ENCODE measurements at places on chromosomes 7 and 10. TPM values are rescaled to one million over a fixed set of nuclear protein-coding genes. Genes with fewer than 3 reads are reported as not detected.

GRCh38 chr7:43372676-43373355, 210.1 kb upstream of the STK17A start:
- DNase-seq: no peak

- DNase-seq: no peak
Observed at GRCh38 chr7:125504848-125505247, 575.2 kb upstream of the POT1 start.

OR9A2 gene
- not detected for polyA plus RNA-seq

NEBL gene
- polyA plus RNA-seq: 90.6 TPM

DNA sequence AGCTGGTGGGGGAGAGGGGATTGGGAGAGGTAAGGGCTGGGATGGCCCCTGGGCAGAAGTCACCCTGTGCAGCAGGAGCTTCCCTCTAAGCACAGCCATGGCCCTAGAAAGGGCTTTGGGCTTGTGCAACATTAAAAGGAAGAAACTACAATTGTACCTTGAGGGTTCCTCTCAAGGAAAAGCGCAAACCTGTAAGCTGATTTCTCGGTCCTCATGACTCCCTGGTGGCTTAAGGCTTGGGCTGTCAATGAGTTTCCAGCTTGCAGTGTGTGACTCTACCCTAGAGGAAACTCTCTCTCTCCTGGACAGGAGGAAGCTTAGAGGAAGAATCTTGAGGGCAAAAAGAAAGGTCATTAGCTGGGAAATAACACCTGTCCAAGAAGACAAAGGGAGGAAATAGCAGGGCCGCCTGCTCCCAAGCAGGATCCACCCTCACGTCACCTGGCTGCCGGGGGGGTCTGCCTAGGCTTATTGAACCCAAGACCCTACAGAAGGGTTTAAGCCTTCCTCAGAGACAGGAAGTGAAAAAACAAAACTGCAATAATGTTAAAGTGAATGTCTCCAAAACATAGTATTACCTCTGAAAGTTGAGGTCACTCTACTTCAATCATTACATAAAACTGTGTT, 112.5 kb downstream of the WDR11 start:
- DNase-seq: no peak

- no peak for DNase-seq
Observed at GRCh38 chr10:59135275-59135674, 41.2 kb upstream of the PHYHIPL start.

GPER1 gene
- polyA plus RNA-seq: 6.5 TPM

- no peak for DNase-seq
Observed at GRCh38 chr7:10838228-10838627, 135.4 kb upstream of the PHF14 start.

GRCh38 chr7:3887096-3887690, 586.1 kb downstream of the SDK1 start:
- no peak for DNase-seq

GRCh38 chr10:100803492-100803891, 58.1 kb downstream of the PAX2 start:
- DNase-seq: no peak

DNA sequence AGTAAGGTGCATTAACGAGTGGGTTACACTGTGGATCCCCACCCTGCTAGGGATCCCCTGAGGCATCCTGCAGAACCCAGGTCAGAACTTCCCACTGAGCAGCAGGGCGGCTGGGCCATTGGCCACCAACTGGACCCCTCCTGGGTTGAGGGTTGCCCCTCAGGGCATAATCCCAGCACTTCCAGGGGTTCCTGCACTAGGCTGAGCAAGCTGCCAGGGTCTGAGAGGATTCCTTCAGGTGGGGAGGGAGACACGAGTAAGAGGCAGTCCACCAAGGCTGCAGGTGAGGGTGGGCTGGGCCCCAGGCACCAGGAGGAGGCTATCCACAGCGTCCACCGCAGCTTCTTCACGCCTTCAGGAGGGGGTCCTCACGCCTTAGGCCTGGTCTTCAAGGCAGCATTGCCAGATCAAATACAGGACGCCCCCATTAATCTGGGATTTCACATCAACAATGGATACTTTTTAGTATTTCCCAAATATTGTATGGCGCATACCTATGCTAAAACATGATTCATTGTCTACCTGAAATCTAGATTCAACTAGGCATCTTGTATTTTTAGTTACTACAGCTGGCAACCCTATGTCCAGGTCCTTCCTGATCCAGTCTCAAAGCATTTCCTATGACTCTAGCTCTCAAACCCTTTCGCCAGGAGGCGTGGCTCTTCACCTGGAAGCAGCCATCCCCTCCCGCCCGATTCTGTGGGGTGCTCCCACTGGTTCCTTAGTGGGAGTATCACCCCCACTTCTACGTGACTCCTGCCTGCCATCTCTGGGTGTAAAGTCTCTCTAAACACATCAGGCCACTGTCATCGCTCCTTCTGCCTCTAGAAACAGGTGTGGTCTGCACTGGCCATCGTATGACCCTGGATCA, 4.1 kb downstream of the PRKAG2 start:
- no peak for DNase-seq

NFKB2 gene
- 20.4 TPM for polyA plus RNA-seq

- no peak for DNase-seq
Observed at GRCh38 chr7:149224352-149224751, 15.1 kb upstream of the ZNF212 start.

- no peak for DNase-seq
Observed at GRCh38 chr7:81691199-81691821, 78.5 kb downstream of the HGF start.

GRCh38 chr10:103599211-103599610, 105.7 kb downstream of the NEURL1 start:
- no peak for DNase-seq

Measured in left renal pelvis (tissue), 4 donors.